ENCODE measurements at places on chromosomes 12 and 14.
A peak's percentile ranks its signal among the peaks of the same experiment; 100 is the strongest.

- DNase-seq: no peak
Measured at GRCh38 chr12:11756022-11756421, 106.5 kb downstream of the ETV6 start.

- DNase-seq: no peak
Measured at GRCh38 chr12:106867651-106868050, 88.1 kb upstream of the TMEM263 start.

GRCh38 chr12:57025196-57025595 lies 8.9 kb upstream of the TAC3 start:
- no peak for DNase-seq

DNA sequence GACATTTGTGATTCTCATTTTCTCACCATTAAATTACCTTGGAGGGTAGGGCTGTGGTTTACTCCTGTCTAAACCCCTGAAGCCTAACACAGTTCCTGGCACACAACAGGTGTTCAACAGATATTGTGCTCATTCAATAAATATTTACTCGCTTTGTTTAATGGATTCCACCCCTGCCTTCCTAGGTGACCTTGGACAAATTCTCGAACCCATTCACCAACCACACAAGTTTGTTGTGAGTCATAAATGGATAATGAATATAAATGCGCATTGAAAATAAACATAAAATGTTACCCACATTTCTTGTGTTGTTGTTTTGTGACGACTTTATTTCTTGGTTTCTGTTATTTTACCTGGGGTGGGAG lies 362 bp upstream of the TSFM start:
- no peak for DNase-seq

DNA sequence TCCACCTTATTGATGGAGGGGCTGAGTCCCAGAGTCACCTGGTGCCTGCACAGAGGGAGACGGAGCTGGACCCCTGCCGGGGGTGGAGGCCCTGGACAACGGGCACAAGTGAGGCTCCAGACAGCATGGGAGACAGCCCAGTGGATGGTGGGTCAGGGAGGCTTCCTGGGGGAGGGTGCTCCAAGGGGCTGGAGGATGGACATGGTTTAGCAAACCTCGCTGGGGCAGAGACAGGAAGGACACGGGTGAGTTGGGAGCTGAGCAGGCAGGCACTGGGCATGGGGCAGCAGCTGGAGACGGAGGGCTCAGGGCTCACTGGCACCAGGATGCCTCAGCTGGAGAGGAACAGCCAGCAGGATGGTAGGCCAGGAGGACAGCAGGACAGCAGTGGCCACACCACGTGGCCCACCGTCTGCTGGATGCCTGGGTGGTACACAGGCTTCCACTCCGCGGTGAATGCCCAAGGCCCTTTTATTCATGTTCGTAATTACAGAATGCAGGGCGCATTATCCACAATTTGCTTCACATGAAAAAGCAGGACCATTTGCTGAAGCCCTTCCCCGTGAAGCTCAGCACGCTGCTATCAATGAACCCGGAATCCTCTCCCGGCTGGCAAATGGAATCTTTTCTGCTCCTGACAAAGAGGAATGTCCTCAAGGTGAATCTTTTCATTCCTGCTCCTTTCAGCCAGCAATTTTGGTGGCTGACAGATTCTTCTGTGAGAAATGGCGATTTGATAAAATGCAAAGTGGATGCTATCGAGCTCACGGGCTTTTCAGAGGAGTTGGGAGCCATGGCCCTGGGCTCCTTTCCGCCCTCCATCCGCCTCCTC lies 138.1 kb upstream of the C14orf180 start:
- peak; percentile 3 for DNase-seq

DNA sequence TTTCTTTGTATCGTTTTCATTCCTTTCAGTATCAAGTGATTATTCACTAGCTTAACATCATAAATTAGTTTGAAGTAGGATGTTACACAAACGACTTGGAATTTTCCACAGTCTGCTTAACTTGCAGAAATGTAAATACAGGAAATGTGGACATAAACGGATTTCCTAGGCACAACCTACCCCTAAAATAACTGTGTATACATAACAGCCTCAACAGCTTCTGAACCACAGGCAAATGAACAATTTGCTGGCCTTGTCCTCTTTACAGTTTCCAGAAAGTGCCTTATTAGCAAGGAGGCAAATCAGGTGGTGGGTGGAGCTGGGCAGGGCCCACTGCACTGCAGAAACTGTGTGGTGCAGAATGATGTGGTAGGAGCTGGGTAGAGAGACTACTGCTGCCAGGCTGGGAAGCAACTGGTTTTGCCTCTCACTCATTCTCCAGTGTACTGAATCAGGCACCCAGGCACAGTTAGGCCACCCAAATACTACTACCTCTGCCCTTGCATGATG lies 14.1 kb downstream of the DRAM1 start:
- peak; percentile 40 for DNase-seq

GRCh38 chr14:59265808-59266207 lies 77.3 kb downstream of the DAAM1 start:
- DNase-seq: no peak

DNA sequence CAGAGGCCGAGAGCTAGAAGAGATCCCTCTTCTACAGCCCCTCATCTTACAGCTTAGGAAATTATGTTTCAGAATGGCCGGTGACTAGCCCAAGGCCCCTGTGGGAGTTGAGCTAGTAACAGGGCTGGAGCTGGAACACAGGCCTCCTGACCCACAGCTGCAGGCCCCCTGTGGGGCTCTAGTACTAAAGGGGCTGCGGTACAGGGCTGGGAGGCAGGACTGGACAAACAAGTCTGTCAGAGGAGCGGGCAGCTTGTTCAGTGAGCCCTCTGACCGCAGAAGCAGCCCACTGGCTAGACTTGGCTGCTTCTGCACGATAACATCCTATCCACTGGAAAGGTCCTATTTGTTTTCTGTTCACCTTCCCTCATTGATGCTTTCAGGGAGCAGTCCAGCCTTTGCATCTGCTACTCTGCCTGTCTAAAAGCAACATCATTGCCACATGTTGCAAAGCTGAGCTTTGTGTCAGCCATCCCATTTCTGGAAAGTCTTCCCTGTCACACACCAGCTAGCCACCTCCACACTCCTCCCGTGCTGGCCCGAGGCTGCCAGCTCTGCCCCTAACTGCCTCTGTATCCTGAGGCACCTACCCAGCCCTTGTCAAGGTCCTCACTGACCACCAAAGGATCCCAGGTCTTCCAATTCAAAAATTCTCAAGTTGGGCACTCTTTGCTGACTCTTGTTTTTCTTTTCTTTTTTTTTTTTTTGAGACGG lies 10.2 kb downstream of the PSMC1 start:
- DNase-seq: no peak

DNA sequence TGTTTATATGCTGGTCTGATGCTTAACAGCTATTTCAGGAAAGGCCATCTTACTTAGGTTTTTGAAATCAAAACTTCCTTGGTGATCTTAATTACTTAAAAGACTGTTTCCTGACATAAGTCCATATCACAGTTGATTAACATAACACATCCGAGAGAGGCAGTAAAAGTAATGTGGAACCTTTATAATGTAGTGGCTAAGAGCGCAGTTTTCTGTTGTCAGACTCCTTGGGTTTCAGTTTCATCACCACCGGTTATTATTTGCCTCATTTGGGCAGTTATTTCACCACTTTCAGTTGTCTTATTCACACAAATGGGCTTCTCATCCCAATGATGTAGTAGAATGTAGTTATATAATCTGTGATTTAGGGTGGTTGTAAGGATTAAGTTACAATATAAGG lies 30.9 kb downstream of the TBC1D15 start:
- no peak for DNase-seq

GRCh38 chr12:75887979-75888378 lies 143.6 kb downstream of the PHLDA1 start:
- no peak for DNase-seq

GRCh38 chr12:113340061-113340460 lies 5.2 kb upstream of the SLC8B1 start:
- no peak for DNase-seq

GRCh38 chr12:104457746-104458693 lies 1.3 kb downstream of the CHST11 start:
- peak; percentile 86 for DNase-seq

GRCh38 chr14:61147831-61148549 lies 133.1 kb downstream of the TMEM30B start:
- no peak for DNase-seq

GRCh38 chr14:85444635-85445034 lies 85.3 kb upstream of the FLRT2 start:
- no peak for DNase-seq

GRCh38 chr14:25908277-25909044 lies 689.4 kb downstream of the NOVA1 start:
- DNase-seq: no peak

GRCh38 chr12:4979737-4980136 lies 63.9 kb upstream of the KCNA5 start:
- DNase-seq: no peak

DNA sequence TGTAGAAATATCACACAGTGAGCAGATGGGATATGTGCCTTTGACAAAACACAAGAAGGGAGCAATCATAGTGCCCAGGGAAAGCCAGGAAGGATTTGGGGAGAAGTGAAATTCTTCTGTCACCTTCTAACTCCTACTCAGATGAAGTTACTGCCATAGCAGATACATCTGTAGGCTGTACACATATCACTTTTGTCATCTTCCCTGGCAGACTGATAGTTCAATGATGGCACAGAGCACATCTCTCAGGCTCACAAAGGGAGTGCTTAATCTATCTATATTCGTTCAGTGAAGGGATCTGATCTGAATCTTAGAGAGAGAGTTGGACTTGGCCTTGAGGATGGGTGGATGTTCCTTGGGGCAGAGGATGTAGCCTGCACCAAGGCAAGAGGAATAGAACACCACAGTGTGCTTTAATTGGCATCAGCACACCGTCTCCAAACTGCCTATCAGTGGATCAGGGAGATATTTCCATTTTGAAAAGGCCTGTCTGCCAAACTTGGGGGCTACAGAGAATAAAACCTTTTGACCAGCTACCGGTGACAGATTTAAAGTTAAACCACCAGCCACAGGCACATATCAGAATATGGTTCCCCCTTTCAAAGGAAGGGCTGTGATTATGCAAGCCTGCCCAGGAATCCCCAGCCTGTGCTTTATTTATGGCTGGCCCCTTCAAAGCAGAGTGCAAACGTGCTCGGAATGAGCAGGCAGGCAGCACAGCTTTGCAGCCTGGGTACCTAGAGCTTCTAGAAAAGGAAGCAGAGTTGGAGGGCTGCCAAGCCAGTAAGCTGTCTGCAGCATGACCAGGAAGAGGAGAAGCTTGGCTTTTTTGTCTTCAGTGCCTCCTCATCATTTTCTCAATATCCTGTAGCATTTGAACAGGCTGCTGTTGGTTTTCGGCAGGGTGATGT lies 165.5 kb upstream of the DYRK2 start:
- no peak for DNase-seq

- DNase-seq: no peak
Measured at GRCh38 chr14:57611555-57612075, 118.0 kb upstream of the CCDC198 start.

DNA sequence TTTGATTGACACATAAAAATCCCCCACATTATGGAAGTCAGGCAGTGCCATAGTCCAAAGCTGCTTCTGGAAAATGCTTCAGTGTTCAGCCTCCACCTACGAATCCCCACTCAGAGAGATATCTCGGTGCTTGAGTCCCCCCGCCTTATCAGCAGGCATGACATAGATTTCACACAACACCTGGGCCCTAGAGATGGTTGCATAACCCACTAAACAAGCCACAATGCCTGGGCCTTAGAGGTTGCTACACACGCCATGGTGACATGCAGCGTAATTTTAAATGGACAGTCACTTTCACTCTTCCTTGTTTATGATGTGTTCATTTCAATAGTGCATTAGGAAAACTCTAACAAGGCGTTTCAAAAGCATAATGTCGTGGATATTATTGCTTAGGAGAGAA lies 38.0 kb downstream of the CCDC60 start:
- peak; percentile 39 for DNase-seq

DNA sequence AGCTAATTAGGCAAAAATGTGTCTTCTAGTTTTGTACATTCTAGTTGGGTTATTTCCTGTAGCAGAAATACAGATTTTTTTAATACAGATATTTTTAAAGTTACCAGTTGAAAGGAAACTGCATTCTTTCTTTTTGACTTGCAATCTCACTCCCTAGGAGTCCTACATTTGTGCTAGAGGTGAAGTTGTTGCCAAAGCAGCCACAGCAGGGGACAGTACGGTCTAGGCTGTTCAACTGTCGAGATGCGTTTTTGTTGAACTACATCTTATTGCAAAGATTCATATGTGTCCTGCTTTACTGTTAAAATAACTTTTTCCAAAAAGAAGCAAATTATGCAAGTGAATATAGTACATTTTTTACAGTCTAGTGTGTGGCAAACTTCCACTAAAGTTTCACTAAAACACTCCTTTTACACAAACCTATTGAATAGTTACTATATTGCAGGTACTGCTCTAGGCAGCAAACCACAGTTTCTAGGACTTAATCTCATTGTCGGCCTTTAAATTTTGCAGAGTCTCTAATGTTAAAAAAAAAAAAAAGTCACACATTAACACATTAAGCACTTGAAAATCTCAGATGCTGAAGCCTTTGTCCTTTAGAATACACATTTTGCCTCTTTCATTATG lies 30.2 kb upstream of the SRGAP1 start:
- DNase-seq: no peak

DNA sequence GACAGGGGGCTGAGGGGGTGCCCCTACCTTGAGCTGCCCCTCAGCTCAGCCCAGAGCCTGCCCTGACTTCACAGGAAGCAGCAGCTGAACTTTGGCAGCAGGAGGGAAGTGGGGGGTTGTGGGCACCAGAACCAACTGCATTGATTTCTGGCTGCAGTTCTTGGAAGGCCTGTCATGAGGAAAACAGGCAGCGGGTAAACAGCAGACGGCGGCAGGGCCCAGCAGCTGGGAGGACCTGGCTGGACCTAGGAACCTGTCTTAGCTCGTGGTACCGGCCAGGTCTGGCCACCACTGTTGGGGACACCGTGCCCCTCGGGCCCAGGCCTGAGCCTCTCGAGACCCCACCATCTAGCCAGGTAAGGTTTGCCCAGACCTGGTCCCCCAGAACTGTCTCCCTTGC lies 154.2 kb upstream of the MYL2 start:
- no peak for DNase-seq

DNA sequence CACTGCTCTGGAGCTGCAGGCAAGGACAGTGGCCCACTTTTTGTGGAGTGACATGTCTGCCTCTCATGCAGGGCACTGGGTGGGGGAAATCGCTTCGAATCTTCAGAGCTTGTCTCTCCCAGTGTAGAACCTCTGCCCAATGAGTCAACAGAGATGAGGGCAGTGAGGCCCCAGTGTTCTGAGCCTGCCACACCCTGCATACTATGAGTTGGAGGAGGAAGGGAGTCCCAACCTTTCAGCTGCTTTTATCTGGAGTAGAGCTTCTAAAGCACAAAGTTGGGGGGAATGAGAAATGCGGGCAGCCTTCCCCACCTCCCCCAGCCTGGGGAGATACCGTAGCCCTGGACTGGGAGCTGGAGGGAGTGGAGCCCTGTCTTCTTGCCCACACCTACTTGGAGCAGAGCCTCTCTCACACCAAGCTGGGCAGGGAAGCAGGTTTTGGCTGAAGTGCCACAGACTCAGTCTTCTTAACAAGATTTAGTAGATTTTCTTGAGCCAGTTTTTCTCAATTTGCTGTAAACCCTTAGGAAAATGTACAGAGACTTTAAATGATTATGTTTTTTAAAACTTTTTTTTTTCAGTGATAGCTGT lies 159.1 kb downstream of the ADGRD1 start:
- DNase-seq: no peak

- no peak for DNase-seq
Measured at GRCh38 chr14:56549721-56550120, 29.9 kb upstream of the TMEM260 start.

Data from lower leg skin (tissue), 4 donors.